ENCODE measurements at places on chromosomes 11 and 22.
A peak's percentile ranks its signal among the peaks of the same experiment; 100 is the strongest.

DNA sequence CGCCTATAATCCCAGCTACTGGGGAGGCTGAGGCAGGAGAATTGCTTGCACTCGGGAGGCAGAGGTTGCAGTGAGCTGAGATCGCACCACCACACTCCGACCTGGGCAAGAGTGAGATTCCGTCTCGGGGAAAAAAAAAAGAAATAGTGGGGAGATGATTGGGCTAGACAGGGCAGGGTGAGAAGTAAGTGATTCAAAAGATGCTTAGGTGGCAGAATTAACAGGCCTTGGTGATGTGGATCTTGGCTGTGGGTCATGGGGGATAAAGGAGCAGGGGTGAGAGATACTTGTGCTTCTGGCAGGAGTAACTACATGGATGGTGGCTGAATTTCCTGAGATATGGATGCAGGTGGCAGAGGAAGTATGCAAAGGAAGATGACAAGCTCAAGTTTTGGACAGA, 13.1 kb upstream of the UCP3 start:
- no peak for DNase-seq

GRCh38 chr11:35065566-35065965, 73.4 kb upstream of the CD44 start:
- DNase-seq = no peak

DNA sequence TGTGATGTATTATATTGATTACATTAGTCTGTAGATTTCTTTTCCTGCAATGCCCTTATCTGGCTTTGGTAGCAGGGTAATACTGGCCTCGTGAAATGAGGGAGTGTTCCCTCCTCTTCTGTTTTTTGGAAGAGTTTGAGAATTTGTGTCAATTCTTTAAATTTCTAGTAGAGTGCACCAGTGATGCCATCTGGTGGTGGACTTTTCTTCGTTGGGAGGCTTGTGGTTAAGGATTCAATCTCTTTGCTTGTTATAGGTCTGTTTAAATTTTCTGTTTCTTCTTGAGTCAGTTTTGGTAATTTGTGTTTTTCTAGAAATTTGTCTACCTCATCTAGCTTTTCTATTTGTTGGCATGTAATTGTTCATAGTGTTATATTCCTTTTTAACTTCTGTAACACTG, 18.9 kb downstream of the SHANK3 start:
- no peak for DNase-seq

- DNase-seq = no peak
Measured at GRCh38 chr11:81303038-81303664, 1430.5 kb downstream of the FAM181B start.

DNA sequence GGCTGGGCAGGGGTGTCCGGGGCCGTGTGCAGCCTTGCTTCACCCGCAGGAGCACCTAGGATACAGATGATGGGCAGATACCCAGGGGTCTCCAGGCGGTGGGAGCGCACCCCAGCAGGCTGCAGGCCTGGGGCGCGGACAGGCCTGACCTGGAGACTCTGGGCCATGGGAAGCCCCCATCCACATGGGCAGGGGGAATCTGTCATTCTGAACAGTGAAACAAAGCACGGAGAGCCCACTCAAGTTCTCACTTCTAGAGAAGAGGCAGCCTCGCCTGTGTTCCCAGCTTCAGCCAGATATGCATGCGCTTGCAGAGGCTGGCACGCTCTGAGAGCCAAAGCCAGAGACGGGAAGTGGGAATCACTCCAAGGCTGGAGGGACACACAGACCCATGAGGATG, 333.1 kb downstream of the BRD1 start:
- no peak for DNase-seq

GRCh38 chr11:114322934-114323333, 26.7 kb downstream of the NNMT start:
- DNase-seq = no peak

DNA sequence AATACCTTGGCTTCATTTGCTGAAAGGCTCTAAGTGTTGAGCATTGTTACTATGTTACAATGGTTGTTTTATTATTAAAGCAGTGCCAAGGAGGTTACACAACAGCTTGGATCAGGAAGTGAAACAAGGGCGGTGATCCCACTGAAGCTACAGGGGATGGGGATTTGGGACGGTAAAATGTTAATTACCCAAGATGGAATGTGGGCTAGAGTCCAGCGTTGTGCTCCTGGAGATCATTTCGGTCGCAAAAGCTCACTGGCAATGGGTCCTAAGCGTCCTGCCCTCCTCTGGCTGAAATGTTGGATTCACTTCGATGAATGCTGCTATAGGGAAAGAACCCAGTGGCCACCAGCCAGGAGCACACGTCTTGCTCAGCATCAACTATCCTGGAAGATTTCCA, 48.3 kb downstream of the FAM83F start:
- DNase-seq = peak; percentile 7

- DNase-seq = peak; percentile 85
Measured at GRCh38 chr11:66336234-66337102, at the start of gene RIN1. Gene RIN1 (minus strand): TSS chr11:66336434. CDS start chr11:66336402, 32 bp downstream.
